Activated CD4-positive, alpha-beta T cell treated with anti-CD3 and anti-CD28 coated beads, Interleukin-2, amount 50 U/mL, for 48 hours (primary cell): ENCODE measurements at places on chromosomes 4 and X.
A peak's percentile ranks its signal among the peaks of the same experiment; 100 is the strongest.

DNA sequence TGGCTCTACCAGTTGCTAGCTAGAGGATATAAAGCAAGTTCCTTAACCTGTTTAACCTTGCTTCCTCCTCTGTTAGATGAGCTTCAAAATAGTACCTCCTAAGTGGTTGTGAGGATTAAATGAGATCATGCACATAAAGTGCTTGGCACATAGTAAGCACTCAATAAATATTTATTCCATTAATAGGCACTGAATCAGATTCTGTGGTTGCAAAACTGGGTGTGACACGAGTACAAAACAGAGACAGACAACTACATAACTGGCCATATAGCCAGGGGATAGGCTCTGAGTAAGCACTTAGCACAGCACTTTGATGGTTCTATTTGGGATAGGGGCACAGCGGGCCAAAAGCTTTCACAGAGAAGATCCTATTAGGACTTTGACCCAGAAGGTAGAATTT is 150.3 kb downstream of the RELL1 start:
- DNase-seq = no peak

DNA sequence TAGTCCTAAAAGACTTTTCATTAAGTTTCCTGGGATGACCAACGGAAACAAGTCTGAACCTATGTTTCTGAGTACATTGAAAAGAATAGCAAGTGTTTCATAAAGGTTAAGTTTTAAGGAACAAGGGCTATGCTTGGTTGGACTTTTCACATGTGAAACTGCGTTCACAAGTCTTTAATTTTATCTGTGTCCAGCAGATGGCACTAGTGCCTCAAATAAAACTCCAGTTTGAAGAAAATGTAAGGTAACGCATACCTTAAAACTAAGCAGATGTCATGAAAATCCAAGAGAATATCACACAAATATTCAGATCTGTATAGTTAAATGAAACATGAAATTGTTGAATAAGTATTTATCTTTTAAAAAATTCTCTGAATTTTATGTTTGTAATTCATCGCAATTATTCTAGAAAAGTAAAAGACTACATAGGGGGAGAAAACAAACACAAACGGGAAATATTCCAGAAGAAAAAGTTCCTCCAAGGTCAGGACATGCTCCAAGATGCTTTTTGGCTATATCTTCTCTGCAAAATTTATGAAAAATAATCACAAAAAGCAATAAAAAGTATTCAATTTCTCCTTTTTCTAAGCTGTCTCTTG is 89.6 kb upstream of the MAD2L1 start:
- no peak for DNase-seq

DNA sequence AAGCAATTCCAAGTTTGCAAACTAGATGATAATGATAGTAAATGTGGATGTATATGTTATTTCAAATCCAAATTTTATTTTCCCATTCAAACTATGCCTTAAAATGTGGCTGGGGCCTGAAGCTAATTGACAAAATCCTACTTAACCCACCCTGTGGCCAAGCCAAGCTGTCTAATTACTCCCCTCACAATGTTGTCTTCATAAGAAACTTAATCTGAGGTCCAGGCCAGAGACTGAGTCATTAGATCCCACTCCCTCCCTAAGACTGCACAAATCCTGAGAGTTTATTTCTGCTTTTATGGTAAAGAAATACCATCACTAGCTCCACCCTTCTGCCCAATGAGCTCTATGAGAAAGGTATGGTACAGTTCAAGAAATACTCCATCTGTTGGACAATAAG is 16.6 kb downstream of the SMPX start:
- DNase-seq = no peak

DNA sequence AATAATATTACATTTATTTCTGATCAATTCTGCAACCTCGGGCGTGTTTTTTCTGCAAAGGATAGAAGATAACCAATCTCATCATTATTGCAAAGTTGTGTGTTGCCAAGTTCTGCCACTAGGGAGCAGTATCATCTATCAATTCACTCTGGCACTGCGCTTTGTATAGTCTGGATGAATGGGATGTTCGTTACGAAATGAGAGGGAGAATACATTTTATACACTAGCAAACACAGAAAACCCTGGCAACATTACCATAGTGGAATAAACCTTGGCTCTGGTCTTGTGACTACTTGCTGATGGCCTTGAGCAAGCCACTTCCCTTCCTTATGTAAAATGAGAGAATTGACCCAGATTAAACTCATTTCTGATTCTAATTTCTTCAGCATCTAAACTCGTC is 97.5 kb upstream of the ZNF518B start:
- peak; percentile 60 for DNase-seq

DNA sequence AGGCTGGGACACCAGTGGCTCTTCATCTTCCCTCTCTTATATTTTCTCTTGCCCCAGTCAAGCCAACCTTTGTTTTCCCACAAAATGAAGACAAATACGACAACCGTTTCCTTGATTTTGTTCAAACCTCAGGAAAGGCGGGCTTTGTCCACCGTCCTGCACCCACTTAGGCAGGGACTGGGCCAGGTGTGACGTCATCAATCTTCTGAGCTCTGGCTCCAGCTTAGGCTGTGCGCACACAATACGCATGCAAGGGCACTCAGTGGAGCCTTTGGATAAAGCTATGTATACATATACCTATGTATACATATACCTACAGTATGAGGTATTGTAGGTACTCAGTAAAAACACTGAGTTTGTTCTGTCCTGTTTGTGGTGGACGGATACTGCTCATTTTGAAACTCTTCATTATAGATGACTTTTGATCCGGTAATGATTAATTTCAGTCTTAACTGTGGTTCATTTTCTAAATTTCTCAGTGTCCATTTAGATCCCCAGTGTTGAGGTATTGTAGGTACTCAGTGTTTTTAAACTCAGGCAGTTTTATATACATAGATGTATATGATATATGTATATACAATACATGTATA is 194.9 kb downstream of the MGST2 start:
- no peak for DNase-seq

DNA sequence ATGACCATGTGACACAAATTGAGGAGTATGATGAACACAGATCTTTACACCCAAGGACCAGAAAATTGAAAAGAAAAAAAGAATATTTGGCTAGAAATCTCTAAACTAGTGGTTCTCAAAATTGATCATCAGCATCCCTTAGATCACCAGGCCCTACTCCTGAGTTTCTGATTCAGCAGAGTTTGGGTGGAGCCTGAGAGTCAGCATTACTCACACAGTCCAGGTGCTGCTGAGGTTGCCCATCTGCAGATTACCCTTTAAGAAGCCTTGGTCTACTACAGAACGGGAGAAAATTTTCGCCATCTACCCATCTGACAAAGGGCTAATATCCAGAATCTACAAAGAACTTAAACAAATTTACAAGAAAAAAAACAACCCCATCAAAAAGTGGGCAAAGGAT is 182.8 kb downstream of the MOSPD2 start:
- DNase-seq = no peak

- DNase-seq = peak; percentile 3
Observed at GRCh38 chrX:53930515-53931380, 113.5 kb downstream of the PHF8 start.

- no peak for DNase-seq
Observed at GRCh38 chr4:184385705-184386141, 88.6 kb downstream of the IRF2 start.

GRCh38 chr4:70721747-70722146 is at the start of gene RUFY3:
TSS of gene RUFY3 (plus strand) at chr4:70721964. CDS start at chr4:70722574, 610 bp downstream.
- DNase-seq = no peak

- DNase-seq = no peak
Observed at GRCh38 chrX:3379111-3379510, 32.7 kb upstream of the MXRA5 start.

DNA sequence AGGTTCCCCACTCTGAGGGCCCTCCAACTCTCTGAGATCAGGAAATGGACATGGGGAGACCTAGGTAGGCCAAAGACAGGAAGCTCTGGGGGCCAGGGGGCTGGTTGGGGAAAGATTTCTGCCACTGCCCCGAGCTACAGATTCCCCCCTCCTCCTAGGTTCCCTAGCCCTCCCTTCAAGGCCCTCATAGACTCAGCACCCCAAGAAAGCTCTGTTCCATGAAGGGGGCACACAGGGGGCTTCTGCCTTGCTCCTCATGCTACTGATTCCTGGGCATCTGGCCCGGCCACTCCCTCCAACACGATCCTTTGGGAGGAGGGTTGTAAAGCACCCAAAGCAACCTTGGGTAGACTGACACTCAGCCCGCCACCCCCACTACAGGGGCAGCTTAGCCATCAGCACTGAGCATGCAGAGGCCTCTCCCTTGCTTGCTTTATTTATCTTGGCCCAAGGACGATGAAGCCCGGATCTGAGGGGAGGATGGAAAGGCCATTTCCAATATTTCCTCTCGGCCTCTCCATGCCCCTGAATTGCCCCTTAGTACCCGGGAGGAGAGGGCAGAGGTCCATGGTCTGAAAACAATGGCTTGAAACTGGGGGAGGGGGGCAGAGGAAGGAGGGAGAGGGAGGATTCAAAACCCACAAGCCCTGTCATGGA is 146.7 kb downstream of the PJA1 start:
- no peak for DNase-seq

DNA sequence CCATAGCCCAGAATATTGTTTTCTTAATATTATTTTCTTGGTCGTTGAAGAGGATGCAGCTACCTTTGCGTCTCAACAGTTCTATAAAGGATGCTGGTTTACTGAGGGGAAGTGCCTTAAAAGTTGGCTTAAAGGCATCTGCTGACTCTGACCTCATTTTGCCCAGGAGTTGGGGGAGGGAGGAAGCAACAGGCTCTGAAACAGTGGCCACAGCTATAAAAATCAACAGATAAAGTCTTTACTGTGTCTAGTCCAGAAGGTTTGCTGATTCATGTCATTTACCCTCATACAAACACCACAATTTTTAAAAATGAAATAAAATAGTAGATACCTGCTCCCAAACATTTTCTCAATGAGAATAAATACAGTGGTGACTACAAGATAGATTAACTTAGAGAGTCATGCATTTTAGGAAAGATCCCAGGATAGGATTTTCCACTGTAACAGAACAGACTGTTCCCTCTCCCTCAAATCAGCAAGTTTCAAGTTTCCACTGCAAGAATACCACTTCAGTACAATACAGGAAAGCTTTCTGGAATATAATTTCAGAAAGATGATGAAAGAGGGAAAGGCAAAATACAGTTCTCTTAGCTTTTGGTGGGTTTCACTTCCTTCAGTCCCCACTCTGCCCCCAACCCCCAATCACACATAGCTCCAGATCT is 1.9 kb downstream of the PHKA1 start:
- DNase-seq = no peak

DNA sequence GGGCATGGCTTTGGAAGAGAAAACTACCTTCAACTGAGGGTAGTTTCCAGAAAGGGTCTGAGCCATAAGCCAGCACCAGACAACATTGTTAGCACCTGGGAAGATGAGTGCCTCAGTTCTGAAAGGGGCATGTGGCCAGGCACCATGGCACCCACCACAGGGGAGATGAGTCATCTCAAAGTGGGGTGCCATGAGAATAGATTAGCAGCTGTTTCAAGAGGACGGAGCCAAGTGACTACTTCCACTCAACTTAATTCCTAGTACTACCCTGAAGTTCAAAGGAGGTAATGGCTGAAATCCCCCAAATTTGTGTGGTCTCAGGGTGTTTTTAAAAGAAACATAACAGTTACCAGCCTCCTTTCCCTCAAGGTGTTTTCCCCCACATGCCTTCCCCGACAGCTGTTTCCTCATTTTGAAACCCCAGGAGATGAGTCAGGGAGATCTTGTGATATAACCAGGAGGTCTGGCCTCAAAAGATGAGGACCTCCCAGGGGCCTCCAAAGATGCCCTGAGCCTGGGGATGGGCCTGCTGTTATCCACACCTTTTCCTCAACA is 27.8 kb upstream of the FTHL17 start:
- DNase-seq = peak; percentile 29
